CD4-positive, alpha-beta T cell treated with Interleukin-4 for 4 hours (primary cell): ENCODE measurements at places on chromosomes 3 and 15.

- no peak for DNase-seq
These were observed 61.8 kb downstream of the GLDN start for GRCh38 chr15:51403072-51403878.

- no peak for DNase-seq
These were observed 129.3 kb downstream of the SSR3 start for GRCh38 chr3:156425651-156426050.

- no peak for DNase-seq
These were observed 186.9 kb downstream of the KLHL25 start for GRCh38 chr15:85607842-85608241.

GRCh38 chr3:108055931-108056330 lies 34.9 kb downstream of the CD47 start:
- DNase-seq, result no peak

DNA sequence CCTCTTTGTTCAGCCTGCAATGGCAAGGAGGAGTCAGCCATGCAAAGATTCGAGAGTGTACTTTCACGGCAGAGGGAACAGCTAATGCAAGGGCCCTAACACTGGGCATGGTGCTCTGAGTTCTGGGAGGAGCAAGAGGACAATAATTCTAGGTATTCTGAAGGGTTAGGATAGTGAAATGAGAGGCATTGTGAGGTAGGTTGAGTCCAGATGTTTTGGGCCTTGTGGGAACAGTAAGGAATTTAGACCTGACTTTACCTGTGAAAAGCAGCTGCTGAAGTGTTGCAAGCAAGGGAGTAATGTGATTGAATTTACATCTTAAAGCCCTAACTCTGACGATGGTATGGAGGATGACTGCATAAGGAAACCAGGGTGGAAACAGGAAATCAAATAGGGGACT lies 211.6 kb downstream of the CNTN3 start:
- no peak for DNase-seq

- DNase-seq, result no peak
These were observed 14.0 kb upstream of the CYP11A1 start for GRCh38 chr15:74381481-74381880.

DNA sequence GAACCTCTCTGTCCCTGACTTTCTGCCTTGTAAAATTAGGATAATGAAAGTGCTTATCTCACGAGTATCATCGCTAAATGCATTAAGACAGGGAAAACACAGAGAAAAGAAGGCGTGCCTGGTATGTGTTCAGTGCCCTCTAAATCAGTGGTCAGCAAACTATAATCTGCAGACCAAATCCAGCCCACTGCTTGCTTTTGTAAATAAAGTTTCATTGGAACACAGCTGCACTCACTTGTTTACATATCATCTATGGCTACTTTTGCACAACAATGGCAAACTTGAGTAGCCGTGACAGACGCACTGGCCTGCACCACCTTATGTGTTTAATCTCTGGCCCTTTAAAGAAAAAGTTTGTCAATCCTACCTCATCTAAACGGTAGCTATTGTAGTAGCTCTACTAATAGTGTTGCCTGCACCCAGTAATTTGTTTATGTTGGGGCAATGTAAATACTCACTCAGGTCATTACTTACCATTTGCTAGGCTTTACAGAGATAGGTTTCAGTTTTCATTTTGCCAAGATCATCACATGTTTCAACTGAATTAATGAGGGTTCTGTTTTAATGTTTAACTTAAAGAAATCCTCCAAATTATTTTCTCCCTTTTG lies 229.4 kb downstream of the FEZF2 start:
- no peak for DNase-seq

DNA sequence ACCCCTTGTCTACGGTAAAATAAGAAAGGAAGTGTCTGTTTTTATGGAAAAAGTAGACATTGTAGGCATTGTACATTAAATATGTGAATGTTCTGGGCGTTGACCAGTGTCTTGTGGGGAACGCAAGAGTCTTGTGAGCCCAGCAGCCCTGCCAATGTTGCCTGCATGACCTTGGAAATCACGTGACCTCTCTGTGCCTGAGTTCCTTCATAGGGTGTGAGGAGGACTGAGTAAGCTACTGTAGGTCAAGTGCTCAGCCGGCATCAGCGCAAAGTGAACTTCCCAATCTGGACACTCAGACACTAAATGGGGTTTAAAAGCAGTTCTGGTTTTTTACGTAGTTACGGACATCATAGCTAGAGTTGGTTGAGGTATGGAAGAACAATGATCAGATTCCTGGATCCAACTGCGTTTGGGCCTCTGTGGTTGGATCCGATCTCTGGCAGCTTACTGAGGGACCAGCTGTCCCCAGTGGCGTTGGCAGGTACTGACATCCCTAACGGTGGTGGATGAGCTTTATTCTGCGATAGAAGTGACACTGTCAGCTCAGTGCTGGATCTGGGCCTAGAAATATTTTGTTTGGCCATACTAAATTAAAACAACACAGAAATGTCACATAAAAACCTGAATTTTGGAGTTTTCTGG lies 63.8 kb downstream of the SPSB4 start:
- no peak for DNase-seq

GRCh38 chr3:159169828-159170227 lies 368.0 kb downstream of the MFSD1 start:
- no peak for DNase-seq

DNA sequence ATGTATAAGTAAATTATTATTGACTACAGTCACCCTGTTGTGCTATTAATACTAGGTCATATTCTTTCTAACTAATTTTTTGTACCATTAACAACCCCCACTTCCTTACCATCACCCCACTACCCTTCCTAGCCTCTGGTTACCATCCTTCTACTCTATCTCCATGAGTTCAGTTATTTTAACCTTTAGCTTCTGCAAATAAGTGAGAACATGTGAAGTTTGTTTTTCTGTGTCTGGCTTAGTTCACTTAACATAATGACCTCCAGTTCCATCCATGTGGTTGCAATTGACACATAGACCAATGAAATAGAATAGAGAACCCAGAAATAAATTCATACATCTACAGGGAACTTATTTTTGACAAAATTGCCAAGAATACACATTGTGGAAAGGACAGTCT lies 55.4 kb upstream of the CHRNB4 start:
- no peak for DNase-seq

GRCh38 chr3:63927422-63928280 lies 15.5 kb upstream of the SCAANT1 start:
- no peak for DNase-seq

- DNase-seq, result no peak
These were observed 36.0 kb downstream of the PHLDB2 start for GRCh38 chr3:111895071-111895470.

GRCh38 chr15:90422936-90423335 lies 34.9 kb downstream of the IQGAP1 start:
- DNase-seq, result no peak
